ENCODE measurements at places on chromosomes 5 and 9.

DNA sequence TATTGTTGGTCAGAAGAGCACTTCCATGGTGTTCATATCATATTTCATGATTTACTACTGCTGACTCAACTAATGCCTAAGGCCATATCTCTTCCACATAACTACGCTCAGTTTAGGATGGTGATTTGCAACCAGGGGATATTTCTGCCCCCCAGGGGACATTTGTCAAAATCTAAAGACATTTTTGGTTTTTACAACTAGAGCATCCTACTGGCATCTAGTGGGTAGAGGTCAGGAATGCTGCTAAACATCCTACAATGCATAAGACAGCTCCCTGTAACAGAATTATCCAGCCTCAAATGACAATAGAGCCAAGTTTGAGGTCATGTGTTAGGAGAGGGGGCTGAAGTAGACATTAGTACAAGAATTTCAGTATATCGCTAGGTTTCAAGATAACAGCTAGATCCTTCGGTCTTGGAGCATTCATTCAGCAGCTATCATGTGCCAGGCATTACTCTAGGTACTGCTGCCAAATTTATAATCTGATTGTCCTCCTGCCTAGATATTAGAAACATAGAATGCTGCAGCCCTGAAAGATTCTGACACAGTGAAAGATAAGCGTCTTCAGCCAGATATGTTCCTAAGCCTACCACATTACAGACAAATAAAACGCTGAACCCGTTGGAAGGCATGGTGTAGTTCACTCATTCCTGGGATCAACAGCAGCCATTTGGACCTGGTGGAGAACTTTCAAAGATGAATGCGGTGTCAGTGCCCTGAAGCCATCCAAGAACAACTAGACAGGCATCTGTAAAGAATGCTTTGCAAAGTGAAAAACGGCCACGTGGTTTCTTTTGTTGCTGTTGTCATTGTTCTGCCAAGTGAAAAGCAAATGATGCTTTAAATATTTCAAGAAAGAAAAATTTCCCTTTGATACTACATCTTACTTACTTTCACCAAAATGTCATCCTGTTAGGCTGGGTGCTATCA, 55.5 kb upstream of the FST start:
- H3K27me3 ChIP-seq: no peaks in the 10 kb centered on the region
- H3K4me3 ChIP-seq: no peak overlapping the region
- no peaks in the 10 kb centered on the region for H3K4me1 ChIP-seq

DNA sequence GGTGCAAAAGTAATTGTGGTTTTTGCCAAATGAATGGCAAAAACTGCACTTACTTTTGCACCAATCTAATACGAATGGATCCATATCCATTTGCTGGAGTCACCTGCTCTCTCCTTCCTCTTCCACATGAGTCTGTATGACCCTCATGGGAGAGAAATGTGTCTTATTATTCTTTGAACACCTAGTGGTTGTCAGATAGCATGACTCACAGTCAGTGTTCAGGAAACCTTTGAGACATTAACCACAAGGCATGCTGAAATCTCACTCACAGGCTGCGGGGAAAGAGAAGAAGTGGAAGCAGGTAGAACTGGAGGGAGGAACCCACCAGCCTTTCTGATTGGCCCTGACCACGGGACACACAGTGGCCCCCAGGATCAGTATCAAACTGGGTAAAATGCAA, 222.8 kb upstream of the KLF4 start:
- no peaks in the 10 kb centered on the region for H3K36me3 ChIP-seq
- no peak overlapping the region for H3K4me3 ChIP-seq
- no peak overlapping the region for H3K27ac ChIP-seq
- no peaks in the 10 kb centered on the region for H3K4me1 ChIP-seq
- no peak for DNase-seq

- H3K27me3 ChIP-seq: no peaks in the 10 kb centered on the region
- H3K4me1 ChIP-seq: peaks cover 10% of the 10 kb centered on the region
- H3K4me3 ChIP-seq: no peak overlapping the region
- H3K36me3 ChIP-seq: no peaks in the 10 kb centered on the region
Measured at GRCh38 chr9:13428766-13429165, 149.3 kb upstream of the MPDZ start.

- no peak for DNase-seq
- no peak overlapping the region for H3K27ac ChIP-seq
- H3K4me3 ChIP-seq: no peak overlapping the region
- H3K4me1 ChIP-seq: no peaks in the 10 kb centered on the region
Measured at GRCh38 chr5:176485176-176485575, 37.0 kb downstream of the FAF2 start.

- peaks cover 3% of the 10 kb centered on the region for H3K36me3 ChIP-seq
- H3K4me1 ChIP-seq: no peaks in the 10 kb centered on the region
- no peaks in the 10 kb centered on the region for H3K27me3 ChIP-seq
- H3K4me3 ChIP-seq: no peak overlapping the region
- DNase-seq: no peak
Measured at GRCh38 chr5:3317051-3317795, 278.4 kb upstream of the IRX1 start.
